ENCODE measurements at places on chromosomes 12 and 14. TPM values are rescaled to one million over a fixed set of nuclear protein-coding genes. Genes with fewer than 3 reads are reported as not detected.

- no peak for DNase-seq
Observed at GRCh38 chr14:90677484-90678050, 138.7 kb downstream of the TTC7B start.

DNA sequence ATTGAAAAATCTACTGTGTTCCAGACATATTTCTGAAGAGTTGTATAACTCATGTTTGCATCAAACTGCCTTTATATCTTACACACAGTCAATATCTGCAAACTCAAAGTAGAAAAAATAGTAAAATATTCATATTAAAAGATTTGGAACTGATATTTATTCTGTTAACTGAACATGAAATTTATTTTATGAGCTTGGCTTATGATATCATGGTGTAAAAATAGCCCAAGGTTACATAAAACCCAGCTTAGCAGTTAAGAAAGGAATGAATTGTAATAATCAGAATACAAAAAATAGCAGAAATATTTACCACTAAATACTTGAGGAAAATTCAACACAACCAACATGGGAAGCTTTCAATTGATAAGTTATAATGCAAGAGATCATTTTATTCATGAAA, 367.9 kb downstream of the FLRT2 start:
- DNase-seq: no peak

DNA sequence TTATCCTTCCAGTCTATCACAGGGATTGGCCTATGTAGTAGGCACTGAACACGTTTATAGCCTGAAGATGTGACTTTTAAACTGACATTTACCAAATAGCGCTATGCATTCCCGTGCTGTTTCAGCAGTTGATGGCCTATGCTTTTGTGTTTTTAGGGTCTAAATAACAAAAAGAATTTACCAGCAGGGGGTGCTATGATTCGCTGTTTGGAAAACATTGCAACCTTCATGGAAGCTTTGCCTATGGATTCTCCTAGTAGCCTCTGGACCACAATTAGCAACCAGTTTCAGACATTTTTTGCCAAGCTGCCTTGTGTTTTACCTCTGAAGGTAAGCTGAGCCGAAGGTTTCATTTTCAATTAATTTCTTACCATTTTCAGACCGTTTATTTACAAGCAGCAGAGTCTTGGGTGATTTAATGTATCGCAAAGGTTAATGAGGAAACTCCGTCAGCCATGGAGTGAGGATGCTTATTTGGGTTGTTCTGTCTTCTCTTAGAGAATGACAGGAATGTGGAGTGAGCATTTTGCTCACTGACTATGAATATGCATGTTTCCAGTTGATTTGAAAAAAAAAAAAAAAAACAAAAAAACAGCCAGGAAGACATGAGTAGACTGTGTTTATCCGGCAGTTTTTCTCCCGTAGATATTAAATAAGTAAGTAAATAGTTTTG, 133.1 kb downstream of the PRIMA1 start:
- peak; percentile 88 for DNase-seq

DNA sequence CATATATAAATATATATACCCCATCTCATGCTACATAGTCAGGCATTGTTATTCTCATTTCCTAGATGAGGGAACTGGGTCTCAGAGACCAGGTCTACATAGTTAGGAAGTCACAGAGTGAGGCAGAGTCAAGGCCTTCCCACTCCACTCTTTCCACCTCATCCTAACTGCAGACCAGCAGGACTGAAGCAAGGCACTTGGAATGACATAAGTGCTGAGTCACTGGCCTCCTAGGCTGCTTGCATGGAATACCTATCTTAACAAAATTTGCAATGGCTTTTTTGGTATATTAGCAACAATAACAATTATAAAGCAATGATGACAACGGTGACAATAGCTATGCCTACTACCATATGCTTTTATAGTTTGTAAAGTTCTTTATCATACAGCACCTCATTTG, 5.4 kb upstream of the ANO4 start:
- no peak for DNase-seq

- no peak for DNase-seq
Observed at GRCh38 chr14:94888121-94888520, 118.2 kb upstream of the GSC start.

DNA sequence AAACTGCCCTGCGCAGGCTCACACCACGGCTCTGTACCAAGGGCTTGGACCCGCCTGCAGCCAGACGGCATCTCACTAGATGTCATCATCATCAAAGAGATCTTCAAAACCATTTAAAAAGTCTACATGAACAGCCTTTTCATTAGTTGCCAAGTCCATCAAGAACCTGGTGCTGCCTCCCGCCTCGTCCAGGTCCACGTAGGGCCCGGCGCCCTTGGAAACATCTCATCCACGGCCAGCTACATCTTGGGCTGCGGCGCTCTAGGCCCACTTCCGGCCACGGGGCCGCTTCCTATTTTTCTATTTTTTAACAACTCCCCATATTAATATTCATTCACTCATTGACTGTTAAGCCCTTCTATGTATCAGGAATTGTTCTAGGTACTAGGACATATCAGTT, 7.4 kb upstream of the GNPNAT1 start:
- no peak for DNase-seq

Gene ANKS1B
- polyA plus RNA-seq: 4.8 TPM

DNA sequence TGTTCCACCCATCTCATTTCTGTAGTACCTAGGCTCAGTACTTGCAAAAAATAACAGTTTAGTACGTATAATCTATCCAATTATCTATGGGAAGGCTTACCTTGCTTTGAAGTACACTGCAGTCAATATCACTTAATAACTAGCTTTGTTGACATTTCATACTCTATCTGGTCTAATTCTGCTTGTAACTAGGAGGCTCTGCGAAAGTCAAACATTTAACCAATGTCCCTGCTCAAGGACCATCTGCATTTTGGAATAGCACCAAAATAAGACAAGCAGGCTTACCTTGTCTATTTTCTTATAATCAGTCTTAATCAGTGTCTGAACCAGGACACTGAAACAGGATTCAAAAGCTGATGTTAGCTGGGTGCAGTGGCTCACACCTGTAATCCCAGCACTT, 39.9 kb downstream of the SLC25A47 start:
- DNase-seq: no peak

DNA sequence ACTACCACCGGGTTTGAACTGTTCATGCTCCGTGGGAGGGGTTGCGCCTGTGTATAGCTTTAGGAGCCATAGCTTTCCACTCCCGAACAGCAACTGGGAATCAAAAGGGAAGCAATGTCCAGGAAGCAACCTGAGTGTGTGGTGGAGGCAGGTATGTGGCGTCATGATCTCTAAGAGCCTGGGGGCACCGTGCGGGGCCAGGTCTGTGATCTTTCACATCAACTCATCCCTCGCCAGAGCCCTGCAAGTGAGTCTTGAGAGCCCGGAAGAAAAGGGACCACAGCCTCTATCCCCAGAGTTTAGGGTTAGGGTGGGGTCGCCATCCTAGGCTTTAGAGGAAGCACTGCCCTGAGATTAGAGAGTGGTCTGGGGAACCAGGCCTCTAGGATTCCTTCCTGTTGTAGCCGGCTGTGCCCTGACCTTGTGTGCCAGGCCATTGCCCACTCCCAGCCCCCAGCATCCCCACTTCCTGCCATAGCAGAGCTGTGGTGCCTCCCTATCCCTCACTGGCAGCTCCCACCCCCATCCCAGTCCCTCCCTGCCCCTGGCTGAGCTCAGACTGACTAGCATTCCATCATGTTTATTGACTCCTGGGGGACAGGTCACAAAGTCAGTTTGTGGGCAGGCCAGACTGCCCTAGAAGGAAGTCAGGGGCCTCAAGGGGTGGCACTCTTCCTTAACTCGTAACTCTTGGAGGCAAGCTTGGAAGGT, 745 bp upstream of the ADCY4 start:
- DNase-seq: no peak

DNA sequence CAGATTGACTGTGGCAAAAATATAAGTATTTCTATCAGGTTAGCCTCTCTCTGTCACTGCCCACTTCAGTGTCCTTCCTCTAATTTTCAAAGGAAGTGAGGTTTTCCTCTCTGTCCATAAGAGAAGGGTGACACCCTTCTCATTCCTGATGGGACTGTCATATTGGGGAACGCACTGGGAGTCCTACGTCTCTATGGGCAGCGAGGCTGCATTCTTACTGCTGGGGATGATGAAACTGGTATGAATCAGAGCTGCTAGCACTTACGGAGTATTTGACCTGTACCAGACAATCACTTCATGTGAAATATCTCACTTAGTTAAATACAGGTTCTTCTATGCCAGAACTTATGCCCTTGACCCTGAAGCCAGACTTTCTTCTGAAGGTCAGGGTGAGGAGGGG, 436.3 kb downstream of the DPF3 start:
- DNase-seq: no peak

GRCh38 chr12:104583301-104583700, 126.6 kb downstream of the CHST11 start:
- DNase-seq: no peak

Gene DNAAF2
- polyA plus RNA-seq: 17.5 TPM

- no peak for DNase-seq
Observed at GRCh38 chr12:2477009-2477766, 317.6 kb upstream of the FKBP4 start.

Gene CCDC184
- 0.25 TPM for polyA plus RNA-seq

DNA sequence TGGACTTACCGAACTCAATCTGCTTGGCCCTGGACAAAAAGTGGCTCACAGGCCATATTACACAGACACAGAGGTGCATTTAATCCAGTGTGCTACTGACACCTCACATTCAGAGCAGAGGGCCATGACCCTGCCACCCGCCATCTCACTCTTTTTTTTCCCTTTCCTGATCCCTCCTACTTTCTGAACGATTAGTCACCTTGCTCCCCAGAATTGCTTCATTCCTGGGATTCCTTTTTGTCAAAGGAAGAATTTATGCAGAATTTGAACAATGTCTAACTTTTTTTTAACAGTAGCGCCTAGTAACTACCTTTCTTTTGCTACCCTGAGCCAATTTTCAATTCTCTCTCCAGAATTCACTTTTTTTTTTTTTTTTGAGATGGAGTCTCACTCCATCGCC, 4.6 kb downstream of the PKP2 start:
- DNase-seq: no peak

Gene NOS1
- polyA plus RNA-seq: 0.81 TPM

DNA sequence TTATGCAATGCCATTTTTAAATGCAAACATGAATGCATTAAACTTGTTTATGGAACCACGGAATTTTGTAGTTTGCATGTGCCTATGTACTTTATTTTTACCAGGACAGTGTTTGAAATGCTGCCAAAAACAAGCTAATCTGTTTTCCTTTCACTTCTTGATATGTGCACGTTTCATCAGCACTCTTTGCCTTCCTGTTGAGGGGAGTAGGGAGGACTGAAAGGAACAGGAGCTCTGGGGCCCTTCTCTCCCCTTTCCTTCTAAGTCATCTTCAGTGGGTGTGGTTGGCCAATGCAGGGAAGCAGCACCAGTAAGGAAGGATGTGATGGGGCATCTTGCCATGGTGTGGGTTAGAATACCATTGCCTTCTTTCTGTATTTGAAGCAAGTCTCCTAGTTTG, 12.1 kb upstream of the PPP4R4 start:
- no peak for DNase-seq

Gene FBXO21
- polyA plus RNA-seq: 61.0 TPM

- no peak for DNase-seq
Observed at GRCh38 chr14:24659916-24660570, 26.1 kb upstream of the GZMB start.

DNA sequence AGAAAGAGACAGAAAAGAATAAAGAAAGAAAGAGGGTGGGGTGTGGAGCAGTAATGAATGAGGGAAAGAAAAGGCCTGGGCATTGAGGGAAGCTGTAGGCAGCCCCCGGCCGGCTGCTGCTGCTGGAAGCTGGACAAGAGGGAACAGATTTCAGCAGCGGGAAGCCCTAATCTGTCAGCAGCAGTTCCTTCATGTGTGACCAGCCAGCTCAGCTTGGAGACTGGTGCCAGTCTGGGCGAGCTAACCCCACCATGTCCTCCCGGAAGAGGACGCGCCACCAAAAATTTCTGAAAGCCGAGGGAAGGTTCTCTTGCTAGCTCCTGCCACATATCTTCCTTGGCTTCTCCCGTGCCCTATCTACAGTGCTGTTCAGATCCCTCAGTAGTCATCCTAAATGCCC, 236.8 kb downstream of the GRIN2B start:
- DNase-seq: no peak

DNA sequence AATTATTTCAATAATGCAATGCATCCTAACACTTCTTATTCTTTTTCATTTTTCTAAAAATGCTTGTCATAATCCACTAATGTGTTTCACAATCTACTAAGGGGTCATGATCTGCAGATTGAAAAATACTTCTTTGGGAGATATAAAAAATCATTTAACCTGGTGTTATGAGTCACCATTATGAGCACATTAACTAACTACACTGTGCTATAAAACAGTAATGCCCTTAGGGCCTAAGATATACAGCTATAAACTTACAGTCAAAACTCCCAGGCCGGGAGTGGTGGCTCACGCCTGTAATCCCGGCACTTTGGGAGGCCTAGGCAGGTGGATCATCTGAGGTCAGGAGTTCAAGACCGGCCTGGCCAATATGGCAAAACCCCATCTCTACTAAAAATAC, 14.2 kb downstream of the ATXN2 start:
- no peak for DNase-seq

Gene PIWIL1
- 0.78 TPM for polyA plus RNA-seq

DNA sequence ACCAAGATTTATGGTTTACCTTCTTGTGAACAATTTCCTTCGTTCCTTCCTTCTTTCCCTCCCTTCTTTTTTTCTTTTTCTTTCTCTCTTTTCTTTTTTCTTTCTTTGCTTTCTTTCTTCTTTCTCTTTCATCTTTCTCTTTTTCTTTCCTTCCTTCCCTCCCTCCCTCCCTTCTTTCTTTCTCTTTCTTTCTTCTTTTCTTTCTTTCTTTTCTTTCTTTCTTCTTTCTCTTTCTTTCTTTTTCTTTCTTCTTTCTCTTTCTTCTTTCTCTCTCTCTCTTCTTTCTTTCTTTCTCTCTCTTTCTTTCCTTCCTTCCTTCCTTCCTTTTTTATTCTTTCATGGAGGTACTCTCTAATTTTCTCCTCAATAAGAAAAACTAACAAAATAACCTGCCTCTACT, 462.1 kb upstream of the ATP2B1 start:
- DNase-seq: no peak

DNA sequence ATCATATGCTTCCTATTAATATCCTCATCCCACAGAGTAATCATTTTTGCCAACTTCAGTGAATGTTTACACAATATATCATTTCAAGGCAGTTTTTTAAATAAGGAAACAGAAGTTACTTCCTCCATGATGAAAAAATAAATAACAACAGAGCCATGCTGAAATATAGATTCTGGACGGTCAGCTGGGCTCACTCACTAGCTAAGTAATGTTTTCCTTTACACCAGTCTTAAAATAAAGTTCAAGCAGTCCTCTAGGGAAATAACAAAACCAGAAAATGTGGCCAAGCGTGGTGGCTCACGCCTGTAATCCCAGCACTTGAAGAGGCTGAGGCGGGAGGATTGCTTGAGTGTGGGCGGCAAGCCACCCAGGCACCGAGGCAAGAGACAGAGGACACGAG, 28.7 kb downstream of the AICDA start:
- no peak for DNase-seq

Gene CLEC1B
- 0.43 TPM for polyA plus RNA-seq

- DNase-seq: peak; percentile 82
Observed at GRCh38 chr14:68199554-68200151, 380.1 kb downstream of the RAD51B start.

Gene PTHLH
- polyA plus RNA-seq: 0.67 TPM

Gene RAB2B
- polyA plus RNA-seq: 51.6 TPM
